ENCODE measurements at places on chromosomes 4 and X. TPM values are rescaled to one million over a fixed set of nuclear protein-coding genes. Genes with fewer than 3 reads are reported as not detected.

DNA sequence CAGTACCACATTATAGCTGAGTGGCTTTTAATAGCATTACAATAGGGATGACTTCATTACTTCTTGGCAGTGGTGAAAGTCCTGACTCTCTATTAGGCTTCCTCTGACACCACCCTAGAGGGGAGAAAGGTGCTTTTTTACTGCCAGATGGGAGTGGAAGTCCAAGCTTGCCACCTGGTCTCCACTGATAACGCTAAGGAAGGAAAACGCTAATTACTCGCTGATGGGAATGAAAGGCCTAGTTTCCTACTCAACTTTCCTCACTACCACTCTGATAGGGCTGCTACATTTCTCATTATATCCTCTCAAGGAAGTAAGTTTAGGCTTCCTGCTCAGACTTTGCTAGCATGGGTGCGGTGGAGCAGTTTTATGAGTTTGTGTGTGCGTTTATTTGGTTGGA, 62.3 kb upstream of the PAGE3 start:
- no peak for DNase-seq

DNA sequence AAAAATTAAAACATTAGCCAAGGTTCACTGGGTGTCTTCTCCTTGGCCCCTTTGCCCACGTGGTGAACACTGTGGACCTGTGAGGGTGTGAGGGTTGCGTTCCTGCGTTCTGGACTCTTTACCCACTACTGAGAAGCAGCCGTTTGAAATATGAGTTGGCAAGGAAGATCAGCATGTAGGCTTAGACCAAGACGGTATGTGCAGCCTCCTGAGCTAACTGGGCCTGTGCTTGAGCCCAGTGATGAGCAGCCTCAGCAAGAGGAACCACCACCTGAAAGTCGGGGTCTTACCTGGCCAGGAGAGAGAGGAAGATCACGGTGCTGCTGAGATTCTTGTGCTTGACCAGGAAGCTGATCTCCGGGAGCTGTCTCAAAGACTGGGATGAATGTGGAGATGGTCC, 19.5 kb downstream of the RGS12 start:
- peak; percentile 15 for DNase-seq

The CLIC2 gene
- total RNA-seq, result 3.7 TPM

The RHOXF2 gene
- total RNA-seq, result not detected

Measured in right lobe of liver (tissue), 6 donors.